Dorsolateral prefrontal cortex (tissue), 122 donors: ENCODE measurements at places on chromosomes 2 and 18.

- no peak for DNase-seq
Measured at GRCh38 chr2:203396667-203397066, 68.5 kb downstream of the ABI2 start.

GRCh38 chr2:124333784-124334183 lies 308.7 kb downstream of the CNTNAP5 start:
- DNase-seq = no peak

GRCh38 chr2:42293019-42293418 lies 68.0 kb downstream of the COX7A2L start:
- DNase-seq = no peak

- DNase-seq = no peak
Measured at GRCh38 chr18:58535340-58536201, 93.3 kb downstream of the ALPK2 start.

DNA sequence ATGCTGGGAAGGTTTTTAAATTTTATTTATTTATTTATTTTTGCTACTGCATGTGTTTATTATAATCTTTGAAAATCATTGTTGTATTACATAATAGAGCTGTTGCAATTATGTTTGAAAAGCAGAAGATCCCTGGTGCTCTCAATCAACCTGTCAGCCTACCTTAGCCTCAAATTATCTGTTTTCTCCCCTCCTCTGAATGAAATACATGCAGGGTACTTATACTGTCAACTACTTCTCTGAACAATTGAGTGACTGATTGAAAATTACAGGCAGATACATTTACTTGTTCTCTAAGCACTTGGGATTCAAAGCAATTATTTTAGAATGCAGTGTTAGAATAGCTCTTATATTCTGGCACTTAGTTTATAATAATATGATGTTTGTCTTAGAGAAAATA lies 8.1 kb downstream of the KYNU start:
- no peak for DNase-seq

DNA sequence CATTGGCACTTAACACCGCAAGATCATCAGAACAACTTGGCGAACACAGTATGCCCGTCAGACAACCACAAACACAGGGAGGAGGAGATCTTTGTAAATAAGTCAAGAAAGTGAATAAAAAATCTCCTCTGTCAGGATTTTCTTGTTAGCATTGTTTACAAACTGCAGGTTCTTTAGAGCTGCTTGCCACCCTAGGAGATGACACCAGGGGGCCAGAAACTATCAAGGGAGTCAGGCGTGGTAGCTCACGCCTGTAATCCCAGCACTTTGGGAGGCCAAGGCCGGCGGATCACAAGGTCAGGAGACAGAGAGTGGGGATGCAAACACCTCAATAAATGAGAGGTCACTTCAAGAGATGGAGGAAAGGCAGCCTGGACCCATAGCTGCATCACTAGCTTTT lies 428.1 kb downstream of the SETBP1 start:
- DNase-seq = no peak

GRCh38 chr2:73821227-73821626 lies 7.5 kb upstream of the STAMBP start:
- DNase-seq = no peak

- no peak for DNase-seq
Measured at GRCh38 chr18:56647951-56648893, 2.9 kb upstream of the WDR7 start.

- DNase-seq = peak; percentile 10
Measured at GRCh38 chr2:20622296-20622686, 28.6 kb downstream of the HS1BP3 start.

DNA sequence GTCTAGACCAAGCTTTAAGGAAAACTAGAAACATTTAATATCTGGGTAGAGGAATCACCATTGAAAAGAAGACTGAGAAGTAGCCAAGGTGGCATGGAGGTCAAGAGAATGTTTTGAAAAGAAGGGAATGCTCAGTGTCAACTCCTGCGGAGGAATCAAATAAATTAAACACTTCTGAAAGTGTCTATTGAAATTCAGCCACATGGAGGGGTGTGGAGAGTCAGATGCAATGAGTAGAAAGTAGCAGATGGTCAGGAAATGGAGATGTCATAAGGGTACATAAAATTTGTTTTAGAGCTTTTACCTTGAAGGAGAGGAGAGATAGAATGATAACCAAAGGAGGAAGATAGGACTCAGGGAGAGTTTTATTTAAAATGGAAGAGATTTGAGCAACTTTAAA lies 35.1 kb downstream of the NLRC4 start:
- DNase-seq = no peak

DNA sequence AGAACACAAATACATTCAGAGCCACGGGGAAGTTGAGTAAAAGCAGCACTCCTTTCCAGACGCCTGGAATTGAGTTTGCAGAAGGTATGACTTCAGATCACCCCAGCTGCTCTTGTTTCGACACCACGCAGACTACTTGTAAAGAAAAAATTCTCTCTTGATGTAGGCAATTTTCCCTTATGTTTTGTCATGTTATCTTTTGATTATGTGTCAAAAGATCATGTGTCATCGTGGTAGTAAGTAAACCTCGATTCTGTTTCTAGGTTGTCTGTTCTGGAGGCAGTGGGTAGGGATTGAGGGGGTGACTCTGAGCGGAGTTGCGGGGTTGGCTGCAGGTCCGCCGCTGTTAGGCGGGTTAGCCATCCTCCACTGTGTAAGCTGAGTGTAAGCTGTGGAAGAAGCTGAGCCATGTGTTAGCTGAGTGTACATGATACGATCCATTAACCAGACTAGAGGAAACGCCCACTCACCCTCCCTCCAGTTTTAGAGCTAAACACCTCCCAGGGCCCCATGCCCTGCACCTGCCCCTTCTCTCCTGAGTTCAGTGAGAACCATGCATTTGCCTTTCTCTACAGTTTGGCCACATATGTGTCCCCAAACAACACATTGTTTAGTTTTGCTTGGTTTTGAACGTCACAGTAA lies 181.8 kb downstream of the SNTG2 start:
- no peak for DNase-seq
